MCF 10A (cell line): ENCODE measurements at places on chromosomes 1 and 21.

DNA sequence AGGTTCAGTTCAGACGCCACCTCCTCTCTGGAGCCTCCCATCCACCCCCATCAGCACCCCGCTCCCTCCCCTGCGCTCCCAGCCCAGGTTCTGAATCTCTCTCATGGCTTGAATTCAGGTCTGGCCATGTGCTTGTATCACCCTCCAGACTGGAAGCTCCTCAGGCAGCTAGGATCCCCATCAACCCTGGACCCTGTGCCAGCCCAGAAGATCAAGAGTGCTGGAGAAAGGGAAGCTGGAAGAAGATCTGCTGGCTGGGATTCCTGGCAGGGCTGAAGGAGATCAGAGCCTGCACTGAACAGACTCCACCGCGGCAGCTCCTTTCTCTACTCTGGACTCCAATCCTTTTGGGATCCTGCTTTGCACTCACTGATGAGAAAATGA, 11.7 kb upstream of the TINAGL1 start:
- DNase-seq: no peak

DNA sequence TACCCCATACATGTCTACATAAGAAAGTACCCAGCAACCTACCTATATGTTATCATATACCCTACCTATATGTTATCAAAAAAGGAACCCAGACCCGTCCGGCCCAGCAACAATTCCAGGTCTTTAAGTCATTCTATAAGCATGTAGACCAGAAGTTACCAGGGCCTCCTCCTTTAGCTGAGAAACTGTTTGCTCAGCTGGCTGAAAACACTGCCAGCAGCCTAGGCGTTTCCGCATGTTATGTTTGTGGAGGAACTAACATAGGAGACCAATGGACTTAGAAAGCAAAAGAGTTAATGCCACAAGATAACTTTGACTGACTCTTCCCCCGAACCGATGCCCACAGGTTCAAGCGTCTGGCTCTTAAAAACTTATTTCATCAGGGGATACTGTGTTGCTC, 7.1 kb upstream of the ZNF678 start:
- DNase-seq: no peak

GRCh38 chr1:84722794-84723193, 32.5 kb upstream of the SSX2IP start:
- peak; percentile 22 for DNase-seq

DNA sequence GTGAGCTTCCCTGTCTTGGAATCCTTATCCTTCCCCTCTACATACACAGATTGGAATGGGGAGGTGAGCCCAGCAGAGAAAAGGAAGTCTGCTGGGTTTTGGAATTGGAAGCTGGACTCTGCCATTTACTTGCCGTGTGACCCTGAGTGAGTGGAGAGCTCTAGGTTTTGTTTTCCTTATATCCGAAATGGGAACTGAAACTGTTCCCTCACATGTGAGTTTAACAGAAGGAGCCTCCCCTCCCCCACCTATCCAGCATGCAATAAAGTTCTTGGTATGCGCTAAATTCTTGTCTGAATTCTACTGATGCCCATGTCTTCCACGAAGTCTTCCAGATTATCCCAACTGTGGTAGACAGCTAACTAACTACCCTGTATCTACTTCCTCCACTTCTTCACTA, 58.7 kb downstream of the NENF start:
- no peak for DNase-seq

- DNase-seq: no peak
These were observed 19.8 kb downstream of the TNFRSF1B start for GRCh38 chr1:12186679-12186985.

- no peak for DNase-seq
These were observed 44.3 kb downstream of the ERICH3 start for GRCh38 chr1:74629283-74629682.

GRCh38 chr1:56854521-56855099, at the start of gene C8A:
C8A (plus strand) TSS chr1:56854797; CDS start chr1:56854902, 105 bp downstream.
- DNase-seq: no peak

GRCh38 chr1:209064850-209065706, 518.4 kb upstream of the CAMK1G start:
- no peak for DNase-seq

DNA sequence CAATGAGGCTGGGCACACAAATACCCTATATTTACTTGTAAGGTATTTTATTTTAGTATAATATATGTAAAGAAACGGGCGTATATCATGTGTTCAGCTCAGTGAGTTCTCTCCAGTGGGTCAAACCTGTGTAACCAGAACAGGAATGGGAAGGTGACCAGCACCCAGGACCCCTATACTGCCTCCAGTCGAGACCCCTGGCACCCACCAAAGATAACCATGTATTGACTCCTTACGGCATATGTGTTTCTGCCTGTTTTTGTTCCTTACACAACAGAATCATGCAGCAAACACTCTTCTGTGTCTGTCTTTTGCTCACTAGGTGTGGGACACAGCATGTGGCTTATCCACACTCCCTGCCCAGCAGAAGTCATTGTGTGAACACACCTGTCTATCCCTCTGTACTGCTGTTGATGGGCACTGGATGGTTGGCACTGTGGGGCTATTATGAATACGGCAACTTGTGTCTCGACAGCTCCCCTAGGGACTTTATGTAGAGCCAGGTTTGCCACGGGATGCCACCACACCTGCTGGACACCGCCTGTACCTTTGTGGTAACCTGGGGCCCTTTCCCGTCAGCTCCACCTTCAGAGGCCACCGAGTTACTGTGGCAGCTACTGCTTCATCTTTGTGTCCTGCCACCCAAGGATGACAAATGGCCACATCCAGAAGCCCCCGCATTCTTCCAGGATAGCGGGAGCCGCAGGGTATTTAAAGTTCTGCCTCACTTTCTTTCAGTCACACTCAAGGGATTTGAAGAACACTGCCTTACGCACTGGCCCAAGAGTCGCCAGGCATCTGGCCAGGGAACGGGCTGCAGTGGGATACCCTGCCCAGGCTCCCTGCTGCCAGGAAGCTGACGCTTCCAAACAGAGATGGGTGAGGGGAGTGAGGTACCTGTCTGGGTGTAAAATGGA, 23.5 kb upstream of the C2CD2 start:
- DNase-seq: no peak

GRCh38 chr1:63599799-63600198, 6.6 kb downstream of the PGM1 start:
- no peak for DNase-seq

GRCh38 chr1:150535511-150536287, 13.5 kb upstream of the ADAMTSL4 start:
- no peak for DNase-seq

- no peak for DNase-seq
These were observed 83.1 kb downstream of the LRRC7 start for GRCh38 chr1:69650779-69651178.

GRCh38 chr1:29408831-29409605, 172.7 kb downstream of the PTPRU start:
- DNase-seq: no peak

GRCh38 chr1:207822124-207822601, 70.3 kb downstream of the CD46 start:
- DNase-seq: no peak

- peak; percentile 68 for DNase-seq
These were observed 116.0 kb downstream of the ETS2 start for GRCh38 chr21:38921511-38922251.

DNA sequence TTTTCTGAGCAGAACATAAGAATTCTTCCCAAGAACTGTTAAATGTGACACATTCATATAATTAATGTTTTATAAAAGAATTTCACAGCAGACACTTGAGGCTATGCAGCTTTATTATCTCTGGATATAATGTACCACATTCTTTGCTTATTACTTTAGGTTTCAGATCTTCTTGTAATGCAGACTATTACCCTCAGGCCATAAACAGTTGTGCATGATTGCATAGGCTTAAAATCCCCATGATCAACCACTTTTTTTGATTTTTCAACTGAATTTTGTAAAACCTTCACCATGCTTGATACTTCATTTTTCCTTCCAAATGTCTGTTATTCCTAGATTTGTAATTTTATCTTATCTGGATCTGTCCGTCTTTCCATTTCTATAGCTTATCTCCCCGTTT, 1355.7 kb downstream of the BRINP3 start:
- no peak for DNase-seq

DNA sequence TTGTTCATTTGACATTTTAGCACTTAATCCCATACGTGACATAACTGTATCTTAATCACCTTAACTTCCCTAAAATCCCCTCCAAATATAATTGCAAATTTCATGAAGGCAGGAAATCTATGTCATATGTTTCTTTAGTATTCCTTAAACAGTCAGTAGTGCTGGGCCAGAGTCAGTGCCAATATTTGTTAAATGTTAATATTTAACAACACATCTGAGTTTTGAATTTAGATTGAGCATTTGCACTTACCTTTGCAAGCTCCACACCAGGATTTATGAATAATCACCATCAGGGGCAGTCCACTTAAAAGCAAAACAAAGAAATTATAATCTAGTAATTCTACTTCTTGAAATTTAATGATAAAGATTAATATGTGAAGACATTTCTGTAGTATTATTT, 5.3 kb downstream of the KTI12 start:
- no peak for DNase-seq

DNA sequence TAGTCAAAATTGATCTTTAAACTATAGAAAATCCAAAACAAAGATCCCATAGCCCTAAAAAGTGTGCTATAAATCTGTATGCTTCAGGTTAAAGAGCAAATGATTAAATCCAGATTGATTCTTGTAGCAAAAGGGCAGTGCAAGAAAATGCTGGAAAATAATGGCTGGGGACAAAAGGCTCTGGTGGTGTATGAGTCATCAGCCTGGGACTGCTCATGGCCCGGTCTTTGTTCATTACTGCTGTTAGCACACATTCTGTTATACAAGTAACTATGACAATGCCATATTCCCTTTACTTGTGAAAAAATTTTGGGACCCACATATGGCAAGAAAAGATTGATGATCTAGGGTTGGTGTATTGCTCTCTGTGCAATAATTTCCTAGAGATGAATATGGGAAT, 89.1 kb downstream of the RWDD3 start:
- peak; percentile 33 for DNase-seq

DNA sequence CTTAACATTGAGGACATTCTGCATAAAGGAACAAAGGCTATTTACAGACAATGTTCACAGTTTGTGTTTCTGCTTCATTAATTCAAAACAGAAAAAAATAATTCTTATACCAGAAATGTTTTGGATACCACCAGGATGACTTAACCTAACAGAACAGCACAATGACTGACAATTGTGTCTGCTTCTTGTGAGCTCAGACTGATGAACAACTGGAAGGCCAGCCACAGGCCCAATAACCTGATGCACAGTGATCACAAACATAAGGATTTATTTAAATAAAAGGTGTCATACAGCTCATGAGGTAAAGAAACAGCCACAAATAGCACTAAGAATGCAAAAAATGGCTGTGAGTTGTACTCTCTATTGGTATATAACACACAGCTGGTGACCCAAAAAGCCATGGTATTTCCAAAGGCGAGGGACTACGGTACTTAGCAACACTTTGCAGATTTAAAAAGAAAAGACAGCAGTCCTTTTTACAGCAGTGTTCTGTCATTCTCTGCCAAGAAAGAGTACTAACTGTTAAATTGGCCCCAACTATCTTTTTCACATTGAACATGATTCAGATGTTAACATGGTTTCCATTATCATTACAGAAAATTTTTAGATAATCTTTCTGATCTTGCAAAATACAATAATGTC, 32.1 kb upstream of the DDAH1 start:
- DNase-seq: no peak

GRCh38 chr1:2384941-2385481, 6.3 kb downstream of the MORN1 start:
- DNase-seq: no peak

GRCh38 chr1:22332795-22333499, 118.7 kb upstream of the ZBTB40 start:
- DNase-seq: peak; percentile 6

- DNase-seq: no peak
These were observed 18.5 kb upstream of the MAGOH start for GRCh38 chr1:53256511-53257453.

DNA sequence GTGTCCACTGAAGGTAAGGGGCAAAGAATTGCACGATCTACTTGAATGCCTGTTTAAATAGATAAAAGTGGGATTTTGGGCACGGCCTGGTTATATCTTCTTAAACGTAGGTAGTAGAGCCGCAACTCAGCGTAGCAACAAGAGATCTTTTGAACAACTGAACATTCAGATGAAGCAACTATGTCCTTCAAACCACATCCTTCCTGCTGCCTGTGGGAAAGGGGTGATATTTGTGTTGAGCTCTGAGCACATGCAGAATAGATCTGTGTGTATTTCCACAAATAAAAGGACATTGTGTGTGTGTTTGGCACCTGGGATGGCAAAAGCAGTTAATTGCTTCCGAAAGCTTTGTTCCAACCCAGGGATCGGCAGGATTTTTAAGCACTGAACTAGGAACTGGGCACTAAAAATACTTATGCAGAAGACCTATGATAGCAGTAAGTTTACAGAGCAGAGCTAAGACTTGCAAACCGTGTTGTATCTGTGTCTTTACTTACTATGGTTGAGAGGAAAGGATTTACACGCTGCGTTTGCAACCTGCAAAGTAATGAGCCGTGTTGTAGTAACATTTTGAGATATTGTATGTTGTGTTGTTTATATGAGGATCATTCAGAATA, 333.4 kb downstream of the CHRM3 start:
- DNase-seq: no peak

DNA sequence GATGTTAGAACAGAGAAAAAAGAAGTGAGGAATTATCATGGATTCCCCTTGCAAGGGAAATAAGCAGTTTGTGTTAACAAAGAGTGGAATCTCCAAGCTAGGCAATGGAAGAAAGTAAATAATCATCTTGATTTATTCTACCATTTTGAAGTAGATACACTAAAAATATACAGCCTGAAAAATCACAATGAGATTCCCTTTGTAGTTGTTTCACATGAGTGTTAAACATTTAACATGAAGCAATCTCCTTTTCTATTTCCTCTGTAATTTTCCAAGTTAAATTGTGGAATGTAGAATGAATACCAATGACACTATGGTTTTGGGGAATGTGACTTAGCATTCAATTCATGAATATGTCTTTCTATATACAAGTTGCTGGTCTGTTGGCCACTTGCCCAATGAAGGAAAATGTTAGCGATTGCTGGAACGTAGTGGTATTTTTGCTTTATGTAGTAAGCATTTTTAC, 5.7 kb downstream of the TGFB2 start:
- no peak for DNase-seq

DNA sequence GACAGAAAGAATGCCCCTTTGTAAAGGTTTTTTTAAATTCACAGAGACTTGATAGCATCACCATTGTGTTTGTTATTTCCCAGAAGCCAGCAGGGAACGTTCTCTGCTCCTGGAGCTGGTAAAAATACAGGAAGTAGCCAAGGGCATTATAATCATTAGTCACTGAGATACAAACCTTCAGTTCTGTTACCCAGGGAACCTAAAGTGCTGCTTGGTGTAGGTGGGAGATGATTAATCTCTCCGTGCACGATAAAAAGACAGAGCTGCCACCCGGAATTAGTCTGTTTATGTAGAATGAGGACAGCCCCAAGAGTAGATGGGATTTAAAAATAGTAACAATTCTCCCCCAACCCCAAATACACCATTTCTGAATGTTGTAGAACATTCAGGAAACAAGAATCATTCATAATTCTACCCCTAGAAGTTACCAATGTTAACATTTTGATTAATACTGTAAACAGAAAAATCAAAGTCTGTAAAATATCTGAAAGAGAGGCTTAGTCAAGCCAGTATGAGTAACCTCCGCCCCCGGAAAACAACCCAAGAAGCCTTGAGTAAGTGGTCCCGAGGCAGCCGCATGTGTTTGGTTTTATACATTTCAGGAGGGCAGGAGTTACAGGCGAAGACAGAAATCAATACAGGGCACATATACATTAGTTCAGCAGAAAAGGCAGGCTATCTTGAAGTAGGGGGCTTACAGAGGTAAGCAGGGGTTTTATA, 45.3 kb upstream of the CTBS start:
- DNase-seq: peak; percentile 63

GRCh38 chr1:182666706-182667105, 17.7 kb downstream of the RGS8 start:
- DNase-seq: no peak
